Stimulated activated CD8-positive, alpha-beta memory T cell treated with anti-CD3 and anti-CD28 coated beads, Interleukin-7, amount 100 ng/mL, for 1 hour (primary cell): ENCODE measurements at places on chromosomes 1 and 21.

GRCh38 chr1:199545780-199546179, 481.7 kb upstream of the NR5A2 start:
- no peak for DNase-seq

GRCh38 chr1:225772323-225772768, 5.3 kb upstream of the SRP9 start:
- DNase-seq = no peak

DNA sequence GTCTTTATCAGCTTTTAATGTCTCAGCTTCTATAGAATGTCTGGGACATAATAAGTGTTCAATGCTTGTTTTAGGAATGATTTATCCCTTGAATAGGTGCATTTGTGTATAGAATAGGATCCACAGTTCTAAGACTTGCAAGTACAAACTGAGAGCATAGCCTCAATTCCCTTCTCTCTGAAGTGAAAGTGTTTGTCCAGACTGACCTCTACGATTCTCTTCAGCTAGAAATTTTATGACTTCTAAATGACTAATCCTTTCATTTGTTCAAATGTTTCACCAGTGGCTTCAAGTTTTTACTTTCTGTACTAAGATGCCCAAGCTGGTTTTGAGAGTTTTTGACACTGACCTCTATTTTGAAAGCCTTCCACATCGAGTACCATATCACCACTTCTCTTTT, 608.2 kb upstream of the ADGRL4 start:
- no peak for DNase-seq

DNA sequence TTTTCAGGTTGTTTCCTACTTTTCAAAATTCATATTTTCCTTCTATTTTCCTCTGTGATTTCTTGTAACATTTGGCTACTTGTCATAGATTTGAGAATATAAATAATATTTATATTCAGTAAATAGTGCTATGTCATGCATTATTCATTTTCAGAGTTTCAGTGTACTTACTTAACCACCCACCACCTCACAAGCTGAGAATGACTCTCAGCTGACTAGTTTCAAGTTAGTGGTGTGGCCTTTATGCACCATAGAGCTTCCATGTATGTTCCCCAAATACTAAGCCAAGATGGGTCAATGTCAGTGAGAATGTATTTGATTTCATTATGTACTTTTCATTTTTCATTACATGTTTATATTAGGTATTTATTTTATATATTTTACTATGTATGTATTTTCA, 56.9 kb upstream of the RGS1 start:
- DNase-seq = no peak

GRCh38 chr1:234724516-234725176, 114.7 kb upstream of the IRF2BP2 start:
- no peak for DNase-seq

- no peak for DNase-seq
Observed at GRCh38 chr1:21396516-21396915, 43.4 kb upstream of the NBPF3 start.

GRCh38 chr1:247218121-247218651, 37.7 kb upstream of the VN1R5 start:
- no peak for DNase-seq

- no peak for DNase-seq
Observed at GRCh38 chr1:63892632-63893395, 119.0 kb downstream of the ROR1 start.

DNA sequence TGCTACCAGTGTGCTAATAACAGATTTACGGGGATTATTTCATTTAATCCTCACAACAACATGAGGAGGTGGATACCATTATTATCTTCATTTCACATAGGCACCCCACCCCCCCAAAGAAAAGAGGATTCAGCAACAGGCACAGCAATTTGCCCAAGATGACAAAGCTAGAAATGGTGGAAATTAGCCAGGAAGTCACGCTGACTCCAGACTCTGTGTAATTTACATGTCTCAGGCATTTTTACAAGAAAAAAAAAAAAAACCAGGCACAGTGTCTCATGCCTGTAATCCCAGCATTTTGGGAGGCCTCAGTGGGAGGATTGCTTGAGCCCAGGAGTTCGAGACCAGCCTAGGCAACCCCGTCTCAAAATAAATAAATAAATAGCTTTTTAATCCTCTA, 37.5 kb upstream of the PRDM2 start:
- DNase-seq = no peak

DNA sequence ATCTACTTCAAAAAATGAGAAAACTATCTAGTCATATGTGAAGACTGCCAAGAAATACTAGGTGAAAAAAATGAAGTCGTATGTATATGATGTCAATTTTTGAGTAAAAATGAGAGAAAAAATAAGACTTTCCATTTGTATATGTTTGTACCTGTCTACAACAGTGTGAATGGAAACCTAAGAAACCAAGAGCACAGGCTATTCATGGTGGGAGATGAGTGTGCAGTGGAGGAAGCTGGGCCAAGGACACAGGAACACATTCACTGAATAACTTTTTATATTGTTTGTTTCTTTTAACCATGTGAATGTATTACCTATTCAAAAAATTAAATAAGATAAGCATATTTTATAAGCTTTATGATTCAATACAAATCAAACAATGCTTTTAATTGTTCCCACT, 67.0 kb downstream of the ERO1B start:
- no peak for DNase-seq
